Stimulated activated CD8-positive, alpha-beta memory T cell treated with anti-CD3 and anti-CD28 coated beads, Interleukin-7, amount 100 ng/mL, for 48 hours (primary cell): ENCODE measurements at places on chromosomes 3 and 15.

- no peak for DNase-seq
These were observed 730 bp downstream of the FETUB start for GRCh38 chr3:186640929-186641328.

- DNase-seq = no peak
These were observed 5.0 kb downstream of the C2CD4A start for GRCh38 chr15:62071711-62072308.

GRCh38 chr3:141015481-141015880 lies 35.7 kb upstream of the SPSB4 start:
- no peak for DNase-seq

GRCh38 chr3:128378631-128379347 lies 87.9 kb downstream of the DNAJB8 start:
- no peak for DNase-seq

DNA sequence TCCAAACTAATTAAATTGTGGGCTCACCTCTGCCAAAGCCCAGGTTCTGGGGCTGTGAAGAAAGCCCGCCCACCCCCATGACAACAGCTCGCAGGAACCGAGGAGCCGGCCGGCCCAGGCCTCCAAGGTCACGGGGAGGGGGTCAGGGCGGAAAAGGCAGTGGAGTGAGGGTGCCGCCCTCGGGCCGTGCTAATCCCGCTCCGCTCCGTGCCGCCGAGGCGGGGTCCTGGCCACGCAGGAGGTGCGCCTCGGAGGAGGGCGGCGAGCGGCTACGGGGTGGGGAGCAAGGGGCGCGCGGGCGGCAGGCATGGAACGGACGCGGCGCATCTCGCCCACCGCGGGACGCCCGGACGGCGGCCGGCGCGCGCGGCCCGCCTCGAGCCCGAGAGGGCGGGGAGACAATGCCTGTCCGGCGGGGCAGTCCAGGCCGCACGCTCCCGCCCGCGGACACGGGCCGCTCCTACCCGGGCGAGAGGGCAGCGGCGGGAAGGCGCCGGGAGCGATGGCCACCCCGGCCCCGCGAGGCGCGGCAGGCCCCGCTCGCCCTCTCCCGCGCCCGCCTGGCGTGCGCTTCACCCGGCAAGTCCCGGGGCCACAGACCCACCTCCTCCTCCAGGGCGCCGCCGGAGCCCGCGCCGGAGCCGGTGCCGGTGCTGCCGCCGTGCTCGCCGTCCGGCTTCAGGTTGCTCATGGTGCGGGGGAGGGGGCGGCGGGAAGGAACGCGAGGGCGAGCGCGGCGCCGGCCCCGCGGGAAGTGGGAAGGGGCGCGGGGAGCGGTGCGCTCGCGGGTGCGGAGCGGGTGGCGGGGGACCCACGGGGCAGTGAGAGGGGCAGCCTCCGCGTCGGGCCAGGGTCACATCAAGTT lies 528 bp downstream of the RBPMS2 start:
- no peak for DNase-seq

DNA sequence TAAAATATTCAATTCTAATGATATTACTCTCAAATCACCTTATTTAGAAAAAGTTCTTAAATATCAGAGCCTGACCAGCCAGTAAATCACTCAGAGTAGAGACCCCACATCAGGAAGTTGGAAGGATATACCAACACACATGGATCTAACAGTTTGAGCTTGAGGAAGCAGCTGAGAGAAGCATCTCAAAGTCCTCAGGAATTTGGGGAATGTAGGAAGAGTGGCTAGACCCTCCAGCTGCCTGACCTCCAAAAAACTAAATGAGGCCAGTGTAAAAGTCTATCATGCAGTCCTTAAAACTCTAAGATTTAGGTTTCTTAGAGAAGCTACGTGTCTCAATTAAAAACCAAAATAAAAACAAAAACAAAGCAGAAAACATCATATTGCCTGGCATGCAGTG lies 55.4 kb downstream of the SETD2 start:
- no peak for DNase-seq

- DNase-seq = no peak
These were observed 2.8 kb downstream of the PLSCR2 start for GRCh38 chr3:146466604-146467003.

DNA sequence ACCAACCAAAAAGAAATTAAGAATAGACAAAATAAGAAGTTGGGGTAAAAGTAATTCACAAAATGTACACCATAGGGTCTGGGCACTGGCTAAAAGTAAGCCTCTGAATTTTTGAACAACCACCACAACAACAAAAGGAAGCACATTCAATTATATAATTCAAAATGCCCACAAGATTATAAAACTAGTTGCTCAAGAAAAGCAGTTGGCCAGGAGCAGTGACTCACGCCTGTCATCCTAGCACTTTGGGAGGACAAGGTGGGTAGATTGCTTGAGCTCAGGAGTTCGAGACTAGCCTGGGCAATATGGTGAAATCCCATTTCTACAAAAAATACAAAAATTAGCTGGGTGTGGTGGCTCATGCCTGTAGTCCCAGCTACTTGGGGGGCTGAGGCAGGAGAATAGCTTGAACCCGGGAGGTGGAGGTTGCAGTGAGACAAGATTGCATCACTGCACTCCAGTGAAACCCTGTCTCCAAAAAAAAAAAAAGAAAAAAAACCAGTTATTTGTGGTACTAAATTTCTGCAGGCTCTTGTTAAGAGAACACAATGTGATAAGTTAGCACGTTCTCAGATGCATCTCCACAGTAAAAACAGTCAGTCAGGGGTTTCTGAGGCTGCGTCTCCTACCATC lies 6.6 kb upstream of the ATP11B start:
- DNase-seq = no peak

GRCh38 chr3:164303894-164304293 lies 774.4 kb downstream of the SI start:
- no peak for DNase-seq

- no peak for DNase-seq
These were observed 766.5 kb upstream of the CFAP20DC start for GRCh38 chr3:59816312-59816711.

- DNase-seq = no peak
These were observed 161.0 kb upstream of the RORA start for GRCh38 chr15:61390138-61390537.

DNA sequence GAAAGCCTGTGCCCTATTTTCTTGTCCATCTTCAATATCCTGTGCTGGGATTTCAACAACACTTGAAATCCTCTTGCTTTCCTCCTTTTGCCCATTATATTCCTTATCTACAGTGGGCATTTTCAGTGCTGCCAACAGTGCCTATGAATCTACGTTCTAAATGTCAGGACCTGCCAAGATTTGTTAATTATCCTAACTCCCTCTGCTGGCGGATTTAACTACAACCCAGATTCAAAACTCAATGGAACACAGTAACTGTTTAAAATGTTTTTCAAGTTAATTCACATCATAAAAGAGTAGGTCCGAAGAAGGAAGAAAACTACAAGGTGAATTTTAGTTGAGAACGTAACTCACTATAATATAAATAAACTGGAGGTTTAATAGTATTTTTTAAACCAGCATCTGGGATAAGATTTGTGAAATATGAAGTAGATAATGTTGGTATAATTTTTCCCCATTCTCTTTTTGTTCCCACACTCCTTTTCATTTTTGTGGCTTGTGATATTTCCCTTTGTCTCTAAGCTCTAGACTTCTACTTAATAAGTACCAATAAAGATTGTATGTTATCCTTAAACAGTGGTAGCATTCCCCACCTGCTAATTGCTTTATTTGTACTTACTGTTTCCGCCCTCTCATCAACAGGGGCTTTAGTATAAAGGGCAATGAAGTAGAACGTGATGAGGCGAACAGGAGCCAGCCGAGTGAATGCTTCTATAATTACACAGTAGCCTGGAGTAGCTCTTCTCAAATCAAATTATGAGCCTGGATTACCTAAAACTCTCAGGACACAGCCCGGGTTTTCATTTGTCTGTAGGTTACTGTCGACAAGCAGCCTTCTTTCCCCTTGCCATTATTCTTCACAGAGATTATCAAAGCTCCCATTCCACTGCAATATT lies 302.5 kb upstream of the ATP11B start:
- DNase-seq = no peak

DNA sequence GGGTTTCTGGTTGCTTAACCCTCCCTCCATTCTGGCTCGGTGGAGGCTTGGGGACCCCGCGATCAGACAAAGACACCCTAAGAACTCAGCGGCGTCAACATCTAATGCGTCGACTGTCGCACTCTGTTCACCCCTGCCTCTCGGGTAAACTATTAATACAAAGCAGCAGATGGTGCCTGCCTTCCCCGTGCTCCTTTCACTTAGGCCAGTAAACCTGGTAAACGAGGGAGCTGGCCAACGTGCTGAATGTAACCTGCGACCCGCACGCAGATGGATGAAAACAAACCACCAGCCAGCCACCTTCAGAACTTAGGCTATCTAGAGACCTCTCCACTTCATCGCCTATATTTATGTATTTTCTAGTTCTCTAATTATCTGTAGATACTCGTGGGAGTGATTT lies 848 bp upstream of the CADPS start:
- DNase-seq = no peak

DNA sequence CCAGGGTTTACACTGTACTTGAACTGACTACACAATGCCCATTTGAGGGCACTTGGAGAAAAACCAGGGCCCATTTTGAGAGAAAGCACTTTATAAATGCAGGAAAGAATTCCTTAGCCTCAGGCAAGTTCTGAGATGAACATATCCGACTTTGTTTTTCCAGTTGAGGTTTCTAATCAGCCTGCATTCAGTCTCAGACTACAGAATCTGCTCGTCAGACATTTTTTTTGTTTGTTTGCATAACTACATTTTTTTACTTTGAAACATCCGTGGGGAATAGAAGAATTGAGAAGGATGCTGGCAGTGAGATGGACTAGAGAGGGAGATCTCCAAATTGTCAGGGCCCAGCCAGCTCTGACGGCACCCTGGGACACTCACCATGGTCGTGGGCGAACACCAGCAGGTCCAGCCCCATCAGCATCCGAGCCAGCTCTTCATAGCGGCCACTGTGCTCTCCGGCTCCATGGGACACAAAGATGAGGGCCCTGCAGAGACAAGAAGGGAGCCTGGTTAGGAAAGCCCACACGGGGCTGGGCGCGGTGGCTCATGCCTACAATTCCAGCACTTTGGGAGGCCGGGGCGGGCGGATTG lies 40.8 kb downstream of the MGLL start:
- no peak for DNase-seq

DNA sequence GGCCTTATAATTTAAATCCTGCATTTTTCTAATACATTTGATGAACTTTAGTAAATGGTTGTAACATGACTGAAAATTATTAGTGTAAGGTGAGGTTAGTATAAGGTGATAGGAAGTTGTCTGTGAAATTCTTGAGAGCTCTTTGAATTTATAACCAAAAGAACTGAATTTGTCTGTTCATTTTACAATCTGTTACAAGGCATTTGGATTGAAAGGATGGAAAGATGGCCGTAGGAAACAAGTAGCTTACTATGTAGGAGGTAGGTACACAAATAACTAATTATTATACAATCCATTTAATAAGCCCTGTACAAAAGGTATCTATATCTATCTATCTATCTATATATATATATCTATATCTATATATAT lies 6.6 kb downstream of the DIPK2A start:
- DNase-seq = no peak

- no peak for DNase-seq
These were observed 26.2 kb downstream of the CHSY1 start for GRCh38 chr15:101225658-101226057.

DNA sequence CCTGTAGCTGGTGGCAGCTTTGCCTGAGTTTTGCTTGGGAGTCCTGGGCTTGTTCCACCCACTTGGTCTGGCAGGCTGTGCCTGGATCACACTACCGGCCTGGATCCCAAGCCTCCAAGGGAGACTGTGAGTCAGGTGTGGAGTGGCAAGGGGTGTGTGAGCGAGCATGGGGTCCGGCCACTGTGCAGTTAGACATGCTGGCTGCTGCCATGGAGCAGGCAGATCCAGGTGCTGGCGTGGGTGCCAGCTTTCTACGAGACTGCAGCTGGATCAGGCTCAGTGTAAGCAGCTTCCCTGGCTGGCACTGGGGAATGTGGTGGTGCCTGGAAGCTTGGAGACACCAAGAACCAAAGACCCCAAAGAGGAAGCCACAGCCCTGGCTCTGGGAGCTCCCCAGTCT lies 102.0 kb upstream of the BNIP2 start:
- no peak for DNase-seq

GRCh38 chr15:100537331-100537730 lies 8.6 kb upstream of the CERS3 start:
- DNase-seq = no peak

GRCh38 chr3:177515786-177516157 lies 318.5 kb upstream of the TBL1XR1 start:
- DNase-seq = no peak

DNA sequence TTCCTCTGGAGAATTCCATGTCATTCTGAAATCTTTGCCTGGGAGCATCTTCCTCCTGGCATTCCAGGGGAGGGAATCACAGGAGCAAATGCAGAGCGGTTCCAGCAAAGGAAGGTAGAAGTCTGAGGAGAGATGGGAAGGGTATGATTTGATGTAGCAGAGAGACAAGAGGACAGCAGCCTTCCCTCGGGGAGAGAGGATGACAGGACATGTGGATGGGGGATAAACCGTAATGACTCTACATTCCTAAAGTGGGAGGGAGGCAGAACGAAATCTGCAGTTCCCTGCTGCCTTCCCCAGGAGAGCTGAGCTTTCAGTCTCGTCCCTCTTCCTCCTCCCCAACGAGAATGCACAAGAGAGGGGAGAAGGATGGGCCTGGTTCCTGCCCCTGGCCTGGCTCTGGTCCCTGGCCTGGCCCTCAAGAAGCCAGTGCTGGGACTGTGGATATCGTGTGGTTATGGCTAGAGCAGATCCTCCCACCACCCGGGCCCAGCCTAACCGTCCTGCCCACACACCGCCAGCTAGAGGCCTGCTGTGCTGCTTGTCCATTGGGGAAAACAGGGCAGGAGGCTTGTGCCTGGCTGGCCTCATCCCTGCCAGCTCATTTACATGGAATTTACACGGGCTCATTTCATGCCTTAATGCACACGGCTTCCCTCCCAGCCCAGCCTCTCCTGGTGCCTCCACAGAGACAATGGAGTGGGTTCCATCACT lies 26.6 kb downstream of the SEMA7A start:
- DNase-seq = no peak

DNA sequence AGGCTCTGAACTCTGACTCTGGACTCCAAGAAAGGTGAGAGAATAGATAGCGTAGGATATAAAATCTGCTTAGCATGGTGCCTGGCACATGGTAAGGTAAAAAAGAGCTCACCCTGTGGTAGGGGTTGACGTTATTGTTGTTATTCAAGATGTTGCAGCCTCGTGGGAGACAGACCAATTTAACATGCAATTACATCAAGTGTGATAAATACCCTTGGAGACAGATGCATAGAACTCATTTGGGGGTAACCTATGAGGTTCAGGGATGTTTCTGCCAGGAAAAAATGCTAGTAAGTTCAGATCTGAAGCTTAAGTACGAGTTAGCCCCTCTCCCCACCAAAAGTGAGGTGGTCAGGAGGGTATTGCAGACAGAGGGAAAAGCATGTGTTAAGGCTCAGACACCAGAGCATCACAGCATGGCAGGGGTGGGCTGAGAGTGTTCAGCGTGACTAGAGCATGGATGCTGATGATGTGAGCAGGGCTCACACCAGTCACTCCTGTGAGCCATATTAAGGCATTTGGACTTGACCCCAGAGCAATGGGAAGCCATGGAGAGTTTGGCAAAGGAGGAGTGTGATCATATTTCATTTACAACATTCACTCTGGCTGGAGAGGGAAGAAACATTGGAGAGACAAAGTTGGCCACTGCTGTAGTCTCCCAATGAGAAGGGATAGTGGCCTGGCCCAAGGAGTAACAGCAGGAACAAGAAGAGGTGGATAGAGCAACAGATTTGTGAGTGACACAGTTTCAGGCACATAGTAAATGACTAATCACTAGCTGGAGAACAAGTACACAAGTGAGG lies 181.0 kb downstream of the UACA start:
- no peak for DNase-seq
